Stimulated activated CD8-positive, alpha-beta memory T cell treated with anti-CD3 and anti-CD28 coated beads, Interleukin-15, amount 100 ng/mL, for 4 hours (primary cell): ENCODE measurements at places on chromosomes 11 and 22.

DNA sequence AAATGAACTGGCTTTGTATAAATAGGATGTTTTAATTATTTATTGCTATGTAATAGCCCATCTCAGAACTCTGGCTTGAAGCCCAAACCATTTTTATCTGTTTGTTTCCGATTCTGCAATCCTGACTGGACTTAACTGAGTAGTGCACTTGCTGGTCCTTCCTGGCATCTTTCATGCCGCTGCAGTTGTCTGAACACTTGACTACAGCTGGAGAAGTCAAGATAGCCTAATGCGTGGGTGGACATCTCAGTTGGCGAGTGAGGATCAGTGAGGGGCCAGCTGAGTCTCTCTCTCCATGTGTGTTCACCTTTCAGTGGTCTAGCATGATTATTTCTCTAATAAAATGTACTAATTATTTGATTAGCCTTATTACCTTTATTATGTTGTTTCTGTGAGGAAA, 105.8 kb downstream of the PRMT3 start:
- DNase-seq: no peak

DNA sequence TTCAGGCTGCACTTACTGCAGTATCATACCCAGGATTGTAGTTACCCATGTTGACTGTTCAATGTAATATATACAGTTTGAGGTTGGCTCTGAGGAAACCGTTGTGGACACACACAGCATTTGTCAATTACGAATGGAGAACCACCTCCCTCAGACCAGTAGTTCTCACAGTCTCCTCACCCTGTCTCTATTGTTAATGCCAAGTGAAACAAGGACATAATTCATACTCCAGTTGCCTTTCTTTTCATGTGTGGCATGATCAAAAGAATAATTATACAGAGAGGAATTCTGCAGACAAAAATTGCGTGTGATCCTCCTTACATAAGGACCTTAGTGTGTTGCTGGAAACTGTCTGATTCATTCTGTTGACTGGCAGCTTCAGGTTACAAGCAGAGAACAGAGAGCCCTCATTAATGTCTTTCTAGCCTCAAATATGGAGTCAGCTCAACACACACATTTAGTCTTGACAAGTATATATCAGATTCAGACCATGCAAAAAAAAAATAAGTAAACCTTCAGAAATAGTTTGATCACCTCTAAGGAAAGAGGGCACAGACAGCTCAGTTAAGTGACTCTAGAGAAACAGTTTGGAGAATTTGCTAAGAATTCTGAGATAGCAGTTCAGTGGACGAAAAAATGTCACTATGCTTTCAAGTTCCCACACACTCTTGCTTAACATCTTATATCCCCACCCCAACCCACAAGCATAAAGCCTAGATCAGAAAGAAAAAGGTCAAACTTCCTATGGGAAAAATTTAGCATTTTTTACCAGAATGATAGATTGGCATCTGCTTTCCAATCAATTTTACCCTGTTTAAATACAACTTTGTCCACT, 96.1 kb downstream of the MAML2 start:
- no peak for DNase-seq

DNA sequence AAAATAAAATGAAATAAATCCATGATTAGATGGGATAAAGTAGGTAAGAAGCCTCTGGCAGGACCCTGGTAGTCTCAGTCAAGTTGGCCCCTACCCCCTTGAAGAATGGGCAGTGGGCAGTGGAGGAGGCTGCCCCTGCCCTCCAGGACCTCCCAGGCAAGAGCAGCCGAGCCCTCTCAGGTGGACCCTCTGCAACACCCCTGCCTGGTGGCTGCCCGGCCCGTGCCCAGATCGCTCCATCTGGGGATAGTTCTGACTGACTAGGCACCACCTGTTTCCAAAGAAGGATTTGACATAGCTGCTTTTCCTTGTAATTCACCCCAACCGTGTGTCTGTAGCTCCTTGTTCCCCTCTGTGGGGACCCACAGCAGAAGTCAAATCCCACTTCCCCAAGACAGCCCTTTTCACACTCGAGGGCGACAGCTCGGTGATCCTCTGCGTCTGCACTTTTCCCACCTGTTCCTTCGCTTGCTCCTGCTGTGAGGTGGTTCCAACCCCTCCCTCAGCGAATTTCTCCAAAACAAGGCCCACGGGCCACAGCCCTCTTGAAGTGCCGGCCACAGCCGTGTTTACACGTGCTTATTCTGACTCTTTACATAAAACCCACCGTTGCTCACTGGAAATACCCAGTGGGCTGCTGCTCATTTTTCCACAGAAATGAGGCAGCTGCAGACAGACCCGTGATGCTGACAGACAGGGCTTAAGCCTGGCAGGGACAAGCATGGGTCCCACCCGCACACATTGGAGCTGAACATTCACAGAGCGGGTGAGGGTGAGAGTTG, 5.5 kb upstream of the TMPRSS13 start:
- DNase-seq: no peak

DNA sequence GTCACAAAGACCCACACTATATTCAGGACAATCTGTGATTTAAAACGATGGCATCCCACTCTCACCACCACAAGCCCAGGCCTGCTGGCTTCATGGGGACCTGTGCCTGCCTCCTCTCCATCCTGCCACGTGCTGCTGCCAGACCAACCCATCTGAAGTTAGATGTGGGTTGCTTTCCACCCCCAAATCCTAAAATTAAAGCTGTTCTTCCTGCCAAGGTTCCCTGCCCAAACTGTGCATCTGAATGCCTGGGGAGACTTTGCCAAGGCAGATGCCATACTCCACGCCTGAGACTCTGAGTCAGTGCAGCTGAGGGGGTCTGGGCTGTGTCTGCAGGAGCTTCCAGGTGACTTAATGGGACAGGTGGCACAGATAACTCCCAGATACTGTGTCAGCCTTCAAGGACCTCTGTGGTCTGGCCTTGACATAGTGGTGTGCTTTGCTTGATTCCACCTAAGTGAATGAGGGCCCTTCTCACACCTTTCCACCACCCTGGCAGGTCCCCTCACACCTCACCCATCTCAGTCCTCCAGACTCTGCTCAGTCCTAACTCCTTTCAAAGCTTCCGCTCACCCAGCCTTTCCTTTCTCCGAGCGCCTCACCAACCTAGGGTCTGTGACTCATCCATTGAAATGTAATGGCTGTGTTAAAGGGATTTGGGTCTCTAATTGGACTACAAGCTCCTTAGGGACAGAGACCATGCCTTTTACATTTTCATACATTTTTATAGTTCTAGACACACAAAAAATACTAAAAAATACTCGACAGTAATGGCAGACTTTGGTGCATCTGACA, 18.6 kb downstream of the ADAMTS8 start:
- no peak for DNase-seq

DNA sequence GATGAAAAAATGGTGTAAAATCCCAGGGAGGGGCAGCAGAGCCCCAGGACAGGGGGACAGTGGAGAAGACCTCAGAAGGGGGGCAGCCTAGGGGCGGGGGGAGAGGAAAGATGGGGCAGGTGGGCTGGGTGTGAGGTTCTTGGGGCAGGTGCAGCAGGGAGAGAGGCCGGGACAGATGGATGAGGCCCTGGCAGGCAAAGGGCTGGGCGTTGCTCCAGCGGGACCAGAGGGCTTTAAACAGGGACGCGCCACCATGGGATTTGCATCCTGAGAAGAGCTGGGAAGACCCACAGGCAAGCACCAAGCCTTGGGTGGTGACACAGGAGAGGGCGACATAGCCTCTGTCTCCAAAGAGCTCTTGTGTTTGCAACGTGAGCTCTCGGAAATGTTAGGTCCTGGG, 1342.8 kb downstream of the TBC1D22A start:
- no peak for DNase-seq

DNA sequence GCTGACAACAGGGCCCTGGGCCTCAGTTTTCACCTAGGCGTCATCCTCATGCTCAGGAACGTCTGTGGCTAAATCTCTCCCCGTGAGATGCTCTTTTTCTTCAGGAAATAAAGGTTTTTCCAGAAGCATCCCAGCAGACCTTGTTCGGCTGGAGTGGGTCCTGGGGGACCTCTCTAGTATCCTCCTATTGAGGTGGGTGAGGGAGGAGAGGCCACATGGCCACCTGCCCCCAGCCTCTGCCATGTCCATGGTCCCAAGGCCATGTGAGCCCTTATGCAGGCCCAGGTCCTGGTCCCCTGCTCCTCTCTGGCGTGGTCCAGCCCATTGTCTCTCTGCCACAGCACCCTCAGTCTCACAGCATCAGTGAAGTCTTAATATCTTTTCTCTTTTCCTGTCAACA, 22.0 kb downstream of the ALG12 start:
- no peak for DNase-seq

DNA sequence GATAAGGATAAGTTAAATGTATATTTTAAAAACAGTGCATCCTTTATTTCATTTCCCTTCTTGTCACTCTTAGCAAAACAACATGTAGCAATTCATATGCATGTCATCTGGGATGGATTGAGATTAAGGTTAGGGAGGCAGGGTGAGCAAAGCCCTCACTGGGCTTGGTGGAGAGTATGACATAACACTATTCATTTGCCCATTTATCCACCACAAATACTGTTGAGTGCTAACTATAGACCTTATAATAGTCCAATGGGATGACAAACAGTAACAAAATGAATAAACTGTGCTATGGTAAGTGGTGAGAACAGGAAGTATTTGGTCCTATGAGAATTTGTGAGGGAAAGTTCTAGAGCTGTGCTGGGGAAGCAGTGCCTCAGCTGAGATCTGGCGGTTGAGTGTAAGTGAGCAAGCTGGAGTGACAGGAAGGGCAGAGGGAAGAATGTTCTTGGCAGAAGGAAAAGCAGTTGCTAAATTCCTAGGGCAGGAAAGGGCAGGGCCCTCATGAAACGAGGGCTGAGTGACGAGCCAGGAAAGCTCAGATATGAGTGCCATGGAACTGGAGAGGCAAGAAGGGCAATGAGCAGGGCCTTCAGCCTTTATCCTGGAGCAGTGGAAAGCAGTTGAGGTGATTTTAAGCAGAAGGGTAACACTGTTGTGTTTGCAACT, 6.7 kb downstream of the HSD17B12 start:
- no peak for DNase-seq

DNA sequence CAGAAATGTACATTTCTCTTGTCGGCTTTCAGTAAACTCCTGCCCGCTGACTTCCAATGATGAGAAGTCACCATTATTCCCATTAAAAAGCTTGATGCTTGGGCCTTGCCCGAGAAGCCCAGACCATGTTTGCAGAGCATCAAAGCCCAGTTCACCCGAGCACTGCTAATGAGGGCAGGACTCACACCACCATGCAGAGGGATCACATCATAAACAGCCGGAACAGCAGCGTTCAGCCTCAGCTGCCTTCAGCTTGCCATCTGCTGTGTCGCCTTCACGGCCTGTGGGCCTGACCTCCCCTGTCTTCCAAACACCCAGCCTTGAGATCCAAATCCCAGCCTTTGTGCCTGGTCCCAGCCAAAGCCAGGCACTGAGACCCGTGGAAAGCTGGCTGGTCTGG, 105.4 kb upstream of the CSNK2A3 start:
- no peak for DNase-seq

GRCh38 chr22:25494774-25495173, 69.7 kb upstream of the GRK3 start:
- no peak for DNase-seq

GRCh38 chr22:46465345-46465720, 72.1 kb downstream of the CELSR1 start:
- no peak for DNase-seq
